ENCODE measurements at places on chromosomes 1 and 21.

DNA sequence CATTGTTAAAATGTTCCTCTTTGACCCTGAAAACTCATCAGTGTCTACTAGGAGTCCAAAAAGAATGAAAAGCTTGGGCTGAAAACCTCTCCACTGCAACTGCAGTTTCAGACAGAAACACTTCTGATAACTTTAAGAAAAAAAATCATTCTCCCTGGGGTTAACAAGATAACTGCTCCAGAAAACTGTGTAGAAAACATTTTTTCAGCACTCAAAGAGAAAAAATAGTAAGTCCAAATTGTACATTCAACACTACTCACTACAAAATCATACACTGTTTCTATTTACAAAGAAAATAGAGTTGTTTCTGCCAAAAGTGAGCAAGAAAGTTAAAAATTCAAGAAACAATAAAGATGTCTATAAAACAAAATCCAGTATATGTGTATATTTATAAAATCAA is 157.8 kb downstream of the RERE start:
- DNase-seq = no peak

DNA sequence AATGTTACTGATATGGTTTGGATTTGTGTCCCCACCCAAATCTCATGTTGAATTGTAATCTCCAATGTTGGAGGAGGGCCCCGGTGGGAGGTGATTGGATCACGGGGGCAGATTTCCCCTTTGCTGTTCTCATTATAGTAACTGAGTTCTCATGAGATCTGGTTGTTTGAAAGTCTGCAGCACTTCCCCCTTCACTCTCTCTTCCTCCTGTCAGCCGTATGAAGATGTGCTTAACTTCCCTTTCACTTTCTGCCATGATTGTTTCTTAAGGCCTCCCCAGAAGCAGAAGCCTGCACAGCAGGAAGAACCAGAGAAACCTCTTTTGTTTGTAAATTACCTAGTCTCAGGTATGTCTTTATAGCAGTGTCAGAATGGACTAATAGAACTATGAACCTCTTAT is 28.4 kb downstream of the TRIM33 start:
- no peak for DNase-seq

- no peak for DNase-seq
These were observed 182.1 kb upstream of the DMRTA2 start for GRCh38 chr1:50605186-50605875.

DNA sequence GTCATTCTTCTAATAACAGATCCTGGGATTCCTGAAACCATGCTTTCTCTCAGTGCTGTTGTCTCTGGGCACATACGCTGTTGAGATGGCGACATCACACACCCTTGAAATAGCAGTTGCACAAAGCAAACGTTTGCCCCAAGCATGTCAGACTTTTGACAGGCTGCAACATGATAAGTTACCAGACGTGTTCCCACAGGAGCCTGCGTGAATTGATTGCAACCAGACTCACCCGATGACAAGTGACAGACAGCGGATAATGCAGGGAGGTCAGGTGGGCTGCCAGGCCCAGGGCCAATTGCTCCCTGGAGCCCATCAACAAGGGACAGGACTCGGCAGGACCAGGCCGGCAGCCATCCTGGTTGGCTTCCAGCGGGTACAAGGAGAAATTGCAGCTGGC is 310.9 kb downstream of the SIPA1L2 start:
- DNase-seq = no peak
